Natural killer cell (primary cell): ENCODE measurements at places on chromosomes 1 and 21. TPM values are rescaled to one million over a fixed set of nuclear protein-coding genes. Genes with fewer than 3 reads are reported as not detected.

GRCh38 chr1:201636097-201636496, 97.2 kb downstream of the NAV1 start:
- H3K4me3 ChIP-seq, result no peak overlapping the region
- no peaks in the 10 kb centered on the region for H3K36me3 ChIP-seq
- no peaks in the 10 kb centered on the region for H3K4me1 ChIP-seq
- no peaks in the 10 kb centered on the region for H3K27me3 ChIP-seq
- no peak overlapping the region for H3K27ac ChIP-seq

DNA sequence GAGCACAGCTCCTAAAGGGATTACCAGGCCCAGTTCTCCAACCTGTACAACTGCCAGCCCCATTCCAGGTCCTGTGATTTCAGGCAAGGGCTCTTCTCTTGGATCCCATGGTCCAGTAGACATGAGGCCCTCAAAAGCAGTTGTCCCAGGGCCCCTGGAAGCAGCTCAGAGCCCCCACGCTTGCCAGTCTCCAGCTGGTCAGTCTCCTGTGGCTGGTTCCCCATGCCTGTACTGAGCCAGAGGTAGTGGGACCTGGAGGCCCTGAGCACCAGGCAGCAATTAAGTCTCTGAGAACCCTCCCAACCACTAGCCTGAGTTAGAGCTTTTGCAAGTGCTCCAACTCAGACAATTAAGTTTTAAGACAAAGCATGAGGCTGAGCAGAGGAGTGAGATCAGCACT, 36.9 kb downstream of the CDC42BPA start:
- no peak for DNase-seq
- H3K4me3 ChIP-seq, result no peak overlapping the region
- no peaks in the 10 kb centered on the region for H3K4me1 ChIP-seq
- H3K27ac ChIP-seq, result no peak overlapping the region
- H3K36me3 ChIP-seq, result no peaks in the 10 kb centered on the region

DNA sequence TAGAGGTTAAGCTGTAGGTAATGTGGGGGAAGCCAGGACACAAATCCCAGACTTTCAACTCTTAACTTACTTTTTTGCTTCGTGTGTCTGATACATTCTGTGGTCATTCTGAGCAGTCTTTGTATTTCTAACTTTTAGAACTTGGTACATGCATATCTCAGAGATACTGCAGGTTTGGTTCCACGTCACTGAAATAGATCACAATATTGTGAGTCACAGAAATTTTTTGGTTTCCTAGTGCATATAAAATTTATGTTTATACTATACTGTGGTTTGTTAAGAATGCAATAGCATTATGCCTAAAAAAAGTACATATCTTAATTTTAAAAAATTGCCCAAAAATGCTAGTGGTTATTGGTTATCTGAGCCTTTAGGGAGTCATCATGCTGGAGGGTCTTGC, 3.2 kb downstream of the URB2 start:
- H3K27me3 ChIP-seq, result no peaks in the 10 kb centered on the region
- DNase-seq, result no peak
- H3K27ac ChIP-seq, result no peak overlapping the region
- no peak overlapping the region for H3K4me3 ChIP-seq
- H3K36me3 ChIP-seq, result peaks cover 2% of the 10 kb centered on the region
- H3K4me1 ChIP-seq, result peaks cover 16% of the 10 kb centered on the region

- H3K27ac ChIP-seq, result no peak overlapping the region
- no peak overlapping the region for H3K4me3 ChIP-seq
- H3K36me3 ChIP-seq, result no peaks in the 10 kb centered on the region
- DNase-seq, result no peak
These were observed 338.7 kb downstream of the SIPA1L2 start for GRCh38 chr1:232291261-232291660.

GRCh38 chr1:161705537-161705936, 1.5 kb upstream of the FCRLA start:
- no peak overlapping the region for H3K4me3 ChIP-seq
- H3K4me1 ChIP-seq, result no peaks in the 10 kb centered on the region
- no peaks in the 10 kb centered on the region for H3K36me3 ChIP-seq
- no peak for DNase-seq

DNA sequence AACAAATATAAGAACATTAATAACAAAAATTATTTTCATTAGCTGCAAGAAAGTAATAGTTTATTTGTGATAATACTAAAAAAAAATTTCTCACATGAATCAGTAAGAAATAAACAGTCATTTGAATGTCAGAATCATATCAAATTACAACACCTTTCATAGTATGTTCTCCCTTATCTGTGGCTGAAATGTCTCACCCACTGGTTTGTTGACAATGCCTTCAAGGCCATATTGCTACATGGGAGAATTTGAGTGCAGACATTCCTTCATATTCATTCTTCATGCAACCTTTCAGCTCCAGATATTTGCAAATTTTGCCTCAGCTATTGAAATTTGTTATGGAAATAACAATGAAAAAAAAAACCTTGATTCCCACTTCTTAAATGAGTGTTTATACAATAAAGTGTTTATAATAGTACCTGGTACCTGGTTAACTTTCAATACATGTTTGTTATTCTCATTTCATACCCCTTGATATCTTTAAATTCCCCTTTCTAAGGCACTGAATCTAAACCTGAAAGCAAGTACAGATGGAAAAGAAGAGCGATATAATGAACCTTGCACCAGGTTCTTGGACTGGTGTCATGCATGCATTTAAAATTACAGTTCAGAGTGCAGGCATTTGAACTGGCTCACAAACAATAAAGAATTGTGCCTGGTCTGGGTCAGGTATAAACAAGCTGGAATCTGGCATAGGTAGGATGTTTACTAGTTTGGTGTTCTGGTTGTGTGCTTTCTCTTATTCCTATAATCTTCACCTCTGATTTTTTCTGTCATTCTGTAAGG, 242.2 kb upstream of the ADGRL2 start:
- no peak overlapping the region for H3K4me3 ChIP-seq
- H3K36me3 ChIP-seq, result no peaks in the 10 kb centered on the region
- H3K4me1 ChIP-seq, result no peaks in the 10 kb centered on the region
- DNase-seq, result no peak

Gene S100A7
- total RNA-seq, result not detected

Gene MAB21L3
- not detected for total RNA-seq

DNA sequence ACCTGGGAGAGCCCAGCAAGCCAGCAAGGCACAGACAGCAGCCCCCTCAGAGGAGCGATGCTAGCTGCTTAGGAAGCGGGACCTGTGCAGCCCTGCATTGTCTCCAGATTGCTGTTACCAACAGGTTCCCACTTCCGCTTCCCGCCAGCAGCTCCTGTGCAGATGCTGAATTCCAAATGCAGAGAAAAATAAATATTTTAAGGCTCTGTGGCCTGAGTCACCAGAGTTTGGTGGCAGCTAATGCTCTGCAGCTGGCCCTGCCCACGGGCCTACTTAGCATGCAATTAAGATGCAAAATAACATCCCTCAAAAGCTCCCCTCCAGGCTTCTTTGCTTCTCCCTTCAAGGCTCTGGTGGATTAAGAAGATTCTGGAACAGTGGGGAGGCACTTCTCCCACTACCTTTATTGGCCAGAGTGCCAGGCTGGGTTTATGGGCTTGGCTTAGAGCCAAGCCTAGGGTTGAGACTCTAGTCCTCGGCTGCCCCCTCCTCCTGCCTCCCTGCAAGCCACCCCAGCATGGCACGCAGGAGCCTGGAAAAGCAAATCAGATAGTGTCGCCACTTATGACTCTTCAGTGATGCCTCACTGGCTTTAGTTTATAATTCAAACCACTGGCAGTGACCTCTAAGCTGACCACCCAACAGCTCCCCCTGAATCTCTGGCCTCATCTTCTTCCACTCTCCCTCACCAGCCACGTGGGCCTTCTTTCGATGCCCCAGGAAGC, 207.1 kb upstream of the ZC3H12A start:
- H3K27me3 ChIP-seq, result no peaks in the 10 kb centered on the region
- H3K4me3 ChIP-seq, result no peak overlapping the region
- no peak for DNase-seq
- no peaks in the 10 kb centered on the region for H3K36me3 ChIP-seq
- H3K4me1 ChIP-seq, result no peaks in the 10 kb centered on the region

DNA sequence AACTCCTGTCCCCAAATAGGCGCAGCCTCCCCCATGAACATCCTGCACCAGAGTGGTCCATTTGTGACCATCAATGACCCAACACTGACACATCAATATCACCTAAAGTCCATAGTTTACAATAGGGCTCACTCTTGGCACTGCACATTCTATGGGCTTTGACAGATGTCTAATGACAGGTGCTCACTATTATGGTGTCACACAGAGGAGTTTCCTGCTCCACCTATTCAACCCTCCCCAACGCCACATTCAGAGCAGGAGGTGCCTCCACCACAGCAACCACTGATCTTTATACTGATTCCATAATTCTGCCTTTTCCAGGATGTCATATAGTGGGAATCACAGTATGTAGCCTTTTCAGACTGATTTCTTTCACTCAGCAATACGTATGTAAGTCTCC, 24.2 kb downstream of the GNG4 start:
- no peaks in the 10 kb centered on the region for H3K36me3 ChIP-seq
- H3K4me3 ChIP-seq, result no peak overlapping the region
- H3K27me3 ChIP-seq, result no peaks in the 10 kb centered on the region

DNA sequence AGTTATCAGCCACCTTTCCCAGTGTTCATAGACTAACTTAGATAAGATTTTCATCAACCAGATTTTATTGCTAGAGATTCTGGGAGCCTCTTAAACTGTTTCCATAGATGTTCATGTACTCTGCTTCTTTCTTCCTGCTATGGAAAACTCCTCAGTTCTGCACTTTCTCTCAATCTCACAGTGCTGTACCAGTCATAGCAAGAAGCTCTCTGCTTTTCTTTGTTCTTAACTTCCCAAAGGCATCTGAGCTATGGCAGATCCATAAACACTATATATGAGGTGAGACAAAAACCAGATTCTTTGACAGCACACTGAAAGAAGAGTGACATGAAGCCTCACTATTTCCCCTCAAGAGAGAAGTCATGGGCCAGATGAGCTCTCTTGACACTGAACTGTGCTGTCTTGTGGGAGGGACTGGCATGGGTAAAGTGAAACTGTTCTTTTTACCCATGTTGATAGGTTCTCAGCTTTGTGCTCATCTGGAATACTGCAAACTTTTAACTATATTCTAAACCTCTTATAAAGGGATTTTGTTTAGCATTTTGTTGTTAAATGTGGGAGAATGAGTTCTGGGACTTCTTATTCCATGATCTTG, 64.2 kb upstream of the LYPLAL1 start:
- H3K27me3 ChIP-seq, result no peaks in the 10 kb centered on the region
- H3K4me1 ChIP-seq, result no peaks in the 10 kb centered on the region
- H3K4me3 ChIP-seq, result no peak overlapping the region
- no peak overlapping the region for H3K27ac ChIP-seq
- H3K36me3 ChIP-seq, result no peaks in the 10 kb centered on the region

- no peak overlapping the region for H3K27ac ChIP-seq
- no peaks in the 10 kb centered on the region for H3K27me3 ChIP-seq
- no peak for DNase-seq
- H3K36me3 ChIP-seq, result no peaks in the 10 kb centered on the region
These were observed 182.8 kb downstream of the EIF4G3 start for GRCh38 chr1:20993716-20994575.

GRCh38 chr1:184486761-184487445, 100.1 kb downstream of the C1orf21 start:
- no peak overlapping the region for H3K4me3 ChIP-seq
- DNase-seq, result no peak
- H3K27ac ChIP-seq, result no peak overlapping the region
- H3K36me3 ChIP-seq, result peaks cover 2% of the 10 kb centered on the region
- no peaks in the 10 kb centered on the region for H3K27me3 ChIP-seq
- peaks cover 9% of the 10 kb centered on the region for H3K4me1 ChIP-seq

- no peaks in the 10 kb centered on the region for H3K36me3 ChIP-seq
- no peak overlapping the region for H3K4me3 ChIP-seq
- peaks cover 8% of the 10 kb centered on the region for H3K27me3 ChIP-seq
- H3K27ac ChIP-seq, result no peak overlapping the region
- no peak for DNase-seq
- H3K4me1 ChIP-seq, result no peaks in the 10 kb centered on the region
These were observed 45.9 kb downstream of the MATN1 start for GRCh38 chr1:30677471-30677870.

GRCh38 chr21:43188181-43188580, 19.4 kb downstream of the CRYAA start:
- H3K4me3 ChIP-seq, result no peak overlapping the region
- H3K4me1 ChIP-seq, result peaks cover 6% of the 10 kb centered on the region
- H3K27ac ChIP-seq, result no peak overlapping the region

Gene KCNN3
- 0.95 TPM for total RNA-seq

- no peak overlapping the region for H3K27ac ChIP-seq
- no peaks in the 10 kb centered on the region for H3K27me3 ChIP-seq
- no peaks in the 10 kb centered on the region for H3K36me3 ChIP-seq
- no peak overlapping the region for H3K4me3 ChIP-seq
These were observed 3.4 kb downstream of the PRR9 start for GRCh38 chr1:153220606-153221303.

DNA sequence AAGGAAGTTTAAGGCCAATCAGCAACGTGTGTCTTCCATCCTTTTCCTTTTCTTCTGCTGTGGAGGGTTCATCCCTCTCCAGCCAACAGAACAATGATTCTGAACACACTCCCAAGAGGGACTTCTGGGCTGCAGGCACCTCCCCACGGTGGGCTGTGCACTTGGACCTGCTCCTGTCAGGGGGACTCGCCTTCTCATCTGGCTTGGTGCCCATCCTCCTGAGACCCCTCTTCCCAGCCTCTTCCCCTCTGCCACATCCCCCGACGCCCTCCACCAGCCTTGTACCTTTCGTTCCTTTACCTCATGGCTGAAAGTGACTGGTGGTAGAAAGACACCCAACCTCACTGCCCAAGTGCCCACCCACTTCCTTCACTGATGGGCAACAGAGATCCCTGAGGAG, 26.0 kb upstream of the SLAMF9 start:
- H3K36me3 ChIP-seq, result no peaks in the 10 kb centered on the region
- no peak for DNase-seq
- no peak overlapping the region for H3K4me3 ChIP-seq
- H3K27ac ChIP-seq, result no peak overlapping the region
- H3K4me1 ChIP-seq, result no peaks in the 10 kb centered on the region

Gene SPRR4
- total RNA-seq, result not detected

DNA sequence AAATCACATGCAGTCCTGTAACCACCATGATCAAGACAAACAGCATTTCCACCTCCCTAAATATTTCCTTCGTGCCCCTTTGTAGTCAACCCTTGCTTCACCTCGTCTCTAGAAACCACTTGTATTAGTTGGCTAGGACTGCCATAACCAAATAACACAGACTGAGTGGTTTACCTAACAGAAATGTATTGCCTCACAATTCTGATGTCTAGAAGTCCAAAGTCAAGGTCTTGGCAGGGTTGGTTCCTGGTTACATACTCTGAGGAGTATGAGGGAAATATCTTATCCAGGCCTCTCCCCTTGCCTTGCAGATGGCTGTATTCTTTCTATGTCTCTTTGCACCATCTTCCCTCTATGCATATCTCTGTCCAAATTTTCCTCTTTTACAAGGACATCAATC, 23.3 kb upstream of the FRRS1 start:
- no peaks in the 10 kb centered on the region for H3K27me3 ChIP-seq
- no peaks in the 10 kb centered on the region for H3K36me3 ChIP-seq
- no peak for DNase-seq
- H3K4me1 ChIP-seq, result peaks cover 5% of the 10 kb centered on the region
- H3K27ac ChIP-seq, result no peak overlapping the region
- H3K4me3 ChIP-seq, result no peak overlapping the region

Gene UBL4B
- not detected for total RNA-seq
